AG04449 (cell line): ENCODE measurements at places on chromosomes 7 and 10.

DNA sequence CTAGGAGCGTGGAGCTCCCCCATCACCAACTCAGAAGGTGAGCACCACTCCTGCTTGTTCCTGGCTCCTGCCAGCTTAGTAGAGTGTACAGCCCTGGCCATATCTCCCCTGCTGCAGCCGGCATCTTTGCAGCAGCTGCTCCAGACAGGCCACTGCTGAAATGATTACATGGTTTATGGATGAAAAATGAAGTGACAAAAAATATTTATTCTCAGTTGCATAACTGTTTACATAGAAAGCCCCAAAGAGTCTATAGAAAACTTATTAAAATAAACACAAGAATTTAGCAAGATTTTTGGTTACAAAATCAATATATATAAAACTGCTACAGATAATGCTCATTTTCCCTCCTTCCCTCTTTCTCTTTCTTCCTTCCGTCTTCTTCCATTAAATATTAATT lies 27.2 kb downstream of the C10orf67 start:
- no peak for DNase-seq

GRCh38 chr10:19811540-19811939 lies 4.7 kb upstream of the PLXDC2 start:
- no peak for DNase-seq

DNA sequence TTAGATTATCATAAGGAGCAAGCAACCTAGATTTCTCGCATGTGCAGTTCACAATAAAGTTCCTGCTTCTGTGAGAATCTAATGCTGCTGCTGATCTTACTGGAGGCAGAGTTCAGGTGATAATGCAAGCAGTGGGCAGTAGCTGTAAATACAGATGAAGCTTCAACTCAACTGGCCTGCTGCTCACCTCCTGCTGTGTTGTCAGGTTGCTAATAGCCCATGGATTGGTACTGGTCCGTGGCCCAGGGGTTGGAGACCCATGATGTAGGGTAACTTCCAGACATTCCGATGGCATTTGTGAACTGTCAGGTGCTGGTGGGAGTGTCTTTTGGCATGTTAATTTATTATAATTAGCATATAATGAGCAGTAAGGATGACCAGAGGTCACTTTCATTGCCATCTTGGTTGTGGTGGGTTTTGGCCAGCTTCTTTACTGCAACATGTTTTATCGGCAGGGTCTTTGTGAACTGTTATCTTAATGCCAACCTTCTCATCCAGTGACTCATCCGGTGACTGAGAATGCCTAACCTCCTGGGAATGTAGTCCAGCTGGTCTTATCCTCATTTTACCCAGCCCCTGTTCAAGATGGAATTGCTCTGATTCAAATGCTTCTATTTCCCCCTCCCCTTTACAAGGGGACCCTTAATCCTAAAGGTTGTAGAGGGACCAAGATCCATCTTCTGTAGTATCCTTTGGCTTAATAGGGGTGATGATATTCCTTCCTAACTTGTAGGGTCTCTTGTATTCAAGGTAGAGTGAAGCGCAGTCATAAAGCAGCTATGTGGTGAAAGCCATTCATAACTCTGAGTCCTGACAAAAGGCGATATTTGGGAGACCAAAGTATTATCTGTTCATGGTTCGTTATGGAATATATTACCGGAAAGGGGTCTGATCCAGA lies 165.8 kb downstream of the CCSER2 start:
- no peak for DNase-seq

DNA sequence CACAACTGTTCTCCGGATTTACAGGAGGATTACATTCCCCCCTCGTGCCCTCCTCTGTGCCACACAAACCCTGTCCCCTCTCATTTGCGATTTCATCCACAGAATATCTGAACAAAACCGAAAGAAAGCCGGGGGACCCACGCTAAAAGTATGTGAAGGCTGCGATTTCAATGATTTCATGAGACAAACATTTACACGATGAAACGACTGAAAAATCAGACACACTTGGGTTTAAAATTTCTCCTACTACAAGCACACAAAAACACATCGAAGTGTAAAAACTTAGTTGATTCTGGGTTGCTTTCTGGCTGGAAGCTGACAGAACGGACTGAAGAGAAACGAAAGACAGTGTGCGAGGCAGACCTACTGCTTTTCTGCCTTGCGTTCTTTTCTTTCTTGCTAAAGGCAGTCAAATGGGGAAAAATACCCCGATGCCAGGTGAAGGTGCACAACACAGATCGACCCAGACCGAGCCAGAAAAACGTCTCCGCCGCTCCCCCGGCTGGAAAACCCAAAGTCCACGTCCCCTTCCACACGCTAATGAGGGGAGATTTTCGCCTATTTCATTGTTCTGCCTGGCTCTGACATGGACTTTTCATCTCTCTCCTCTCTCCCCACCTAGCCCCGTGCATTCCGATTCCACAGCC lies 1.2 kb downstream of the HIPK2 start:
- peak; percentile 31 for DNase-seq
